ENCODE measurements at places on chromosomes 1 and 21. TPM values are rescaled to one million over a fixed set of nuclear protein-coding genes. Genes with fewer than 3 reads are reported as not detected.

- DNase-seq: no peak
- no peaks in the 10 kb centered on the region for H3K4me1 ChIP-seq
- no peak overlapping the region for H3K27ac ChIP-seq
- H3K36me3 ChIP-seq: no peaks in the 10 kb centered on the region
- H3K4me3 ChIP-seq: no peak overlapping the region
- no peaks in the 10 kb centered on the region for H3K27me3 ChIP-seq
Observed at GRCh38 chr21:25054689-25055088, 552.6 kb downstream of the MRPL39 start.

NTRK1 gene
- total RNA-seq: not detected

DNA sequence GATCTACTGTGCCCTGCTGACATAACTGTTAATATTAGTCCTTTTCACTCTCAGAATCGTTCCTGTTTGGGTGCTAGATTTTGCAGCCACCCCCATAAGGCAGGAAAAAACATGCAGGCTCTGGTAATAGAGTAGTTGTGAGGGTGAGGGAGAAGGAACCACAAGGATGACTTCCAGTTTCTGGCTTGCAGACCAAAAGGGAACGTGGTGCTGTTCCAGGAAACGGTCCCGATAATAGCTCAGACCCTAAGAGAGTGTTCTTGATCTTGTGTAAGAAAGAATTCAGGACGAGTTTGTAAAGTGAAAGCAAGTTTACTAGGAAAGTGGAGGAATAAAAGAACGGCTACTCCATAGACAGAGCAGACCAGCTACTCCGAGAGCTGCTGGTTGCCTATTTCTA, 50.7 kb upstream of the RHOU start:
- DNase-seq: no peak
- no peak overlapping the region for H3K4me3 ChIP-seq
- peaks cover 84% of the 10 kb centered on the region for H3K27me3 ChIP-seq
- no peaks in the 10 kb centered on the region for H3K4me1 ChIP-seq
- H3K27ac ChIP-seq: no peak overlapping the region
- H3K36me3 ChIP-seq: no peaks in the 10 kb centered on the region

GRCh38 chr1:75426688-75427087, 184.2 kb downstream of the SLC44A5 start:
- no peaks in the 10 kb centered on the region for H3K27me3 ChIP-seq
- no peaks in the 10 kb centered on the region for H3K4me1 ChIP-seq
- no peak overlapping the region for H3K4me3 ChIP-seq
- DNase-seq: no peak
- H3K36me3 ChIP-seq: no peaks in the 10 kb centered on the region
- no peak overlapping the region for H3K27ac ChIP-seq

Data from PC-9 (cell line).